Stimulated activated CD8-positive, alpha-beta memory T cell treated with anti-CD3 and anti-CD28 coated beads, Interleukin-15, amount 100 ng/mL, for 4 hours (primary cell): ENCODE measurements at places on chromosomes 2 and 18.

DNA sequence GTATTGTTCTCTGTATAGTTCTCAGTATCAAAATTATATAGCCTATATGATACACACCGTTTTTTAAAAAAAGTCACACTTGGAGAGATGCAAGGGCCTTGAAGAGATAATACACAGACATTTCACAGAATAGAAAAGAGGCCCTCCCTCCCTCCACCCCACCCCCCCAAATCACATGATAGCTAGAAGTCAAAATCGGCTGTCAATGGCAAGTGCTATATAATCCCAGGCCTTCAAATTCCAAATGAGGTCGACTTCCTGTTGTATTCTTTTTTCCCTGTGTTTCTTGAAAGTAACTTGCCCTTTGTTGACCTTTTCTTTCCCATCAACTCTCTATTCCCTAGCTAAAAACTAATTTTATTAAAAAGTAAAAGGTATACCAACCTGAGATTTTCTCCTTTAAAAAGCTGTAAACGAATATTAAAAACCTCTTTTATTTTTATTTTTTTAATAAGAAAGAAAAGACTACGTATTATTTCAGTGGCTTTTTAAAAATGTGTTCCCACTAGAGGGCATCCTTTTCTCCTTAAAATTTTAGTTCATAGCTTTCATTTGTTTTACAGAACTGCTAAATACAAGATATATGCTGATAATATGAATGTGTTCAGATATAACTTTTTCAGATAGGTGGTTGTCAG, 46.6 kb downstream of the KCMF1 start:
- DNase-seq: no peak

DNA sequence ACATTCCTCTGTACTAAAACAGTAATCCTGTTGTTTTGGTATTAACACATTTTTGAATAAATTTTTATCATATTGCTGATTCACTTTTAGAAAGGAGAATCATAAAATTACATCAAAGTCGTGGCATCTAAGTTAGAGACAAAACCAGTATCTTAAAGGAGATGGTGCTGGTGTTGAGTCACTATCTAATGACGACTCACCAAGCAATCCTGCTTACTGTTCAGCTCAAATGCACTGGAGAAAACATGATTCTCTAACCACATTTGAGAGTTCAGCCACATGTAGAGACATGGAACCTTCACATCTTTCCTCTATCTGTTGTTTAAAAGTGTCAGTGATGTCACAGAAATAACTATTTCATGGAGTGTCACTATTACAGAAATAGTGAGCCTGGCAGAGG, 473.8 kb downstream of the TGIF1 start:
- DNase-seq: no peak

- no peak for DNase-seq
Observed at GRCh38 chr18:59932401-59932800, 32.6 kb downstream of the PMAIP1 start.

DNA sequence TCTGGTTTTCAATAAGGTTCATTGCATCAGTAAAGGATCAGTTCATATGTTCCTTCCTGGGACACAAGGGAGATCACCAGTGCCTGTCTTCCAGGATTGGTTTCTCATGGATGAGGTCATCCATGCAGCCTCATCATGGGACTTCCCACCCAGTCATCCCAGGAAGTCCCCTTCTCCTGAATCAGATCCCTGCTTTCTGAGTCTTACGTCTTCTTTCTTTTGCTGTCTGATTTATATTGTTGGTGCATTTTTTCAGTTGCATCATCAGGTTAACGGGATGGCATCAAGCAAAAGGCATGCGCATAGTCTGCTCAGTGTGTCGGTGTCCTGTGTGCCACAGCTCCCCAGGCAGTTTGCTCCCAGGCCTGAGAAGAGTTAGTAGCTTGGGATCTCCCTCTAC, 105.9 kb downstream of the SOX11 start:
- DNase-seq: no peak

DNA sequence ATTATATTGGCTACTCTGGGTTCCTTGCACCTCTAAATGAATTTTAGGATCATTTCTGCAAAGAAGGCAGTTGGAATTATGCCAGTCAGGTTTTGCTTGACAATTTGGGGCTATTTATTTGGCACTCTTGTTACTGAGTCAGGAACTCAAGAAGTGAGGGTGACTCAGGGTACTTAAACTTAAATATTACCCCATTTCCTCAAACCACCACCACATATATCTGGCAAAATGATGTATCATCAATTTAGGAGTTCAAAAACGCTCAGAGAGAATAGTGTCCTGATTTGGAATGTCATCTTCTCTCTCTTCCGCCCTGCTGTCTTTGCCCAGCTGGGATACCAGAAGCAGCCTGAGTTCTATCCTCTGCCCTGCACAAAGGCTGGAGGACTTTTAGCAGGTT, 2.4 kb upstream of the THNSL2 start:
- DNase-seq: no peak

- no peak for DNase-seq
Observed at GRCh38 chr2:233980955-233981561, 63.9 kb downstream of the TRPM8 start.

GRCh38 chr2:25168256-25169072, at the start of gene POMC:
Gene POMC, minus strand, starts transcription at chr2:25168580. Its CDS starts 3,808 bp downstream, at chr2:25164772.
- DNase-seq: no peak

- DNase-seq: peak; percentile 13
Observed at GRCh38 chr2:105235388-105236059, 6.0 kb upstream of the GPR45 start.

DNA sequence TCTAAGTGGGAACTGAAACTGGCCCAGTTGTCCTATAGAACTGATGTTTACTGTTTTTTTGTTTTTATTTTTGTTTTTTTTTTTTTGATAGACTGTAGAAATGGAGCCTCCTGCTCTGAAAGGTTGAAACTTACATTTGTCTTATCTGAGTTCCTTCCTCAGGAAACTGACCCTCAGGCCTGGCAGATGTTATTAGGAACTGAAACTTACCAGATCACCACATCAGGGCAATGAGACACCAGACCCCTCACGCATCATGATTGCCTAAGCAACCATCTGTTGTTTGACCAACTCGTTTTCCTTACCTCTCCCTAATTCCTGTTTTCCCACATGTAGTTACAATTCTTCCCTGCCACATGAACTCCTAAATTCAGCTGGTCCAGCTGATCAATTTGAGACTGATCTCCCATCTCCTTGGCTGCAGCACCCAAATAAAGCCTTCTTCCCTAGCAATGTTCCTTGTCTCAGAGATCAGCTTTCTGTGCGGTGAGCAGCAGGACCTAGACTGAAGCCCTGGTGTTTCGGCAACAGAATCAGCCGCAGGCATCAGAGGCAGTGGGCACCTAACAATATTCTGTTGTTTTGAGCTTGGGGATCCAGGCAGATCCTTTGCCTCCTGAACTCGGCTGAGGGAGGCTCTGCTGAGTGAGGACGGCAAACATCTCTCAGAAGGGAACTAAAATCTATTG, 96.8 kb downstream of the MSH2 start:
- DNase-seq: no peak

- no peak for DNase-seq
Observed at GRCh38 chr2:189002079-189002478, 27.9 kb downstream of the COL3A1 start.

GRCh38 chr2:102971701-102972100, 209.9 kb downstream of the TMEM182 start:
- DNase-seq: no peak

- DNase-seq: no peak
Observed at GRCh38 chr2:99490623-99491461, 1.0 kb upstream of the REV1 start.

GRCh38 chr2:226720948-226721347, 78.7 kb downstream of the IRS1 start:
- DNase-seq: no peak

DNA sequence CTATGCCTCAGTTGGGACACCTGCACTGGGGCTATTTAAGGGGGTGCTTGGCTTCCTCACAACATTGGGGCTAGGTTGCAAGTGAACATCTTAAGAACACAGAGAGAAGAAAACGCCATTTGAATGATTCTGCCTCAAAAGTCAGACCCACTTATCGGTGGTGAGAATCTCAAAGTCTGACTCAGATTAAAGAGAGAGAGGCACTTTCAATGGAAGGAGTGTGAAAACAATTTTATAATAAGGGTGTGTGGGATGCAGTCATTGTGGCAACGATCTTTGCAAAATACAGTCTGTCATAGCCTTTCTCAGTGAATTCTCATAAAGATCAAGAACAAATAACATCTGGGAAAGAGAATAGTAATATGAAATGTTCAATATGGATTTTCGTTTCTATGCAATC, 41.8 kb downstream of the CCDC102B start:
- DNase-seq: no peak

GRCh38 chr2:177896587-177896986, 176.0 kb downstream of the PDE11A start:
- no peak for DNase-seq

DNA sequence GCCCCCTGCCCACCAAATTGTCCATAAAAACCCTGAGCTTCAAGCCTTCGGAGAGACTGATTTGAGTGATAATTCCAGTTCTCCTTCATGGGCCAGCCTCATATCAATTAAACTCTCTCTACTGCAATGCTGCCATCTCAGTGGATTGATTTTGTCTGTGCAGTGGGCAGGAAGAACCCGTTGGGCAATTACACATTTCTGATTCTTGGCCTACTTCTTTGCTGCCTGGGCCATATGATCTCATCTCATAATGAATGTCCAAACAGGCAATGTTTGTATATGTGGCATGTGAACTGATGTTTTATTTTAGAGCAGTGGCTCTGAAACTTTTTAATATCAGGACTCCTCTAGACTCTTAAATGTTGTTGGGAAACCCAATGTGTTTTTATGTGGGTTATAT, 101.2 kb upstream of the SLC38A11 start:
- DNase-seq: no peak

DNA sequence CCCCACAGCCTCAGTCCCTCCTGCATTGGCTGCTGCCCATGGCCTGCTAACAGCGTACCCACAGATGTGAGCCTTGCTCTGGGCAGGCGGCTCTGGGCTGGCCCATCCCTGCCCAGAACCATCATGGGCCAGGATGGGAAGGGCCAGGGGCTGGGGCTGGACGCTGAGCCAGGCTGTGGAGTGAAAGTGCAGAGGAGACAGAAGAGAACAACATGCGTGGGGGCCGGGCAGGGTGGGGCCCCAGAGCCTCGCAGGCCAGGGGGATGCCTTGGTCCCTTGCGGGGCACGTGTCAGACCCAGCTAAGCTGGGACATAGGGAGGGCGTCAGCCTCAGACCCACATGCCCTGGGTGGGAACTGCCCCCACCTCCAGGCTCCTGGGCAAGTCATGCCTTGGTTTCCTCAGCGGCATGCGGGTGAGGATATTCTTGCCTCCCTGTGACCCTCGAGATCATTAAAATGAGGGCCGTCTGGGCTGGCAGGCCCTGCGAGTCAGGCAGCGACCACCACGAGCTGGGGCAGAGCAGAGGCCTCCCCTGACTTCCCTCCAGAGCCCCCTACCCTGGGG, 27.3 kb downstream of the GPC1 start:
- no peak for DNase-seq
